ENCODE measurements at places on chromosomes 11 and 22. TPM values are rescaled to one million over a fixed set of nuclear protein-coding genes. Genes with fewer than 3 reads are reported as not detected.

UBQLNL gene
- 4.3 TPM for total RNA-seq

CCDC157 gene
- total RNA-seq = 3.1 TPM

CHRM1 gene
- not detected for total RNA-seq

IGLL1 gene
- total RNA-seq = not detected

SPDYC gene
- total RNA-seq = not detected

FAM181B gene
- total RNA-seq = 5.9 TPM

OAF gene
- total RNA-seq = 53.7 TPM

LIN7C gene
- 27.8 TPM for total RNA-seq

GRCh38 chr22:37262346-37262745, 18.3 kb upstream of the RAC2 start:
- DNase-seq = no peak

GRCh38 chr11:95085117-95085816, 4.4 kb upstream of the ENDOD1 start:
- DNase-seq = no peak

- no peak for DNase-seq
Measured at GRCh38 chr11:66476841-66477251, 3.4 kb upstream of the DPP3 start.

GRCh38 chr22:21032037-21032867, at the start of gene SLC7A4:
Gene SLC7A4 (minus strand): TSS chr22:21032561. CDS start chr22:21031812, 749 bp downstream.
- no peak for DNase-seq

GRCh38 chr22:32800158-32800882, 1.2 kb upstream of the TIMP3 start:
- DNase-seq = no peak

GRCh38 chr11:68956142-68956541, 24.6 kb downstream of the MRGPRD start:
- no peak for DNase-seq

Measured in body of pancreas (tissue), 4 donors.